ENCODE measurements at places on chromosomes 5 and 9. TPM values are rescaled to one million over a fixed set of nuclear protein-coding genes. Genes with fewer than 3 reads are reported as not detected.

The SNCAIP gene
- total RNA-seq, result not detected

The SCAI gene
- total RNA-seq, result 1.6 TPM

The NOTCH1 gene
- 7.0 TPM for total RNA-seq

The DOLK gene
- total RNA-seq, result 34.9 TPM

The IFNA21 gene
- total RNA-seq, result not detected

The CER1 gene
- total RNA-seq, result not detected

The CNTNAP3B gene
- total RNA-seq, result 15.9 TPM

The BHMT2 gene
- total RNA-seq, result not detected

The UAP1L1 gene
- 10.7 TPM for total RNA-seq

The PCDHB7 gene
- total RNA-seq, result not detected

The SLC35A4 gene
- total RNA-seq, result 80.9 TPM

The PCDHGB3 gene
- 0.28 TPM for total RNA-seq

The PCA3 gene
- total RNA-seq, result not detected

The RGS14 gene
- total RNA-seq, result 6.9 TPM

The GRIN1 gene
- total RNA-seq, result 0.52 TPM

The ERAP2 gene
- total RNA-seq, result 1.3 TPM

Measured in A549 treated with RU486 at 1 μM for 4 hours (cell line).